ENCODE measurements at places on chromosomes 6 and 20. TPM values are rescaled to one million over a fixed set of nuclear protein-coding genes. Genes with fewer than 3 reads are reported as not detected.
A peak's percentile ranks its signal among the peaks of the same experiment; 100 is the strongest.

DNA sequence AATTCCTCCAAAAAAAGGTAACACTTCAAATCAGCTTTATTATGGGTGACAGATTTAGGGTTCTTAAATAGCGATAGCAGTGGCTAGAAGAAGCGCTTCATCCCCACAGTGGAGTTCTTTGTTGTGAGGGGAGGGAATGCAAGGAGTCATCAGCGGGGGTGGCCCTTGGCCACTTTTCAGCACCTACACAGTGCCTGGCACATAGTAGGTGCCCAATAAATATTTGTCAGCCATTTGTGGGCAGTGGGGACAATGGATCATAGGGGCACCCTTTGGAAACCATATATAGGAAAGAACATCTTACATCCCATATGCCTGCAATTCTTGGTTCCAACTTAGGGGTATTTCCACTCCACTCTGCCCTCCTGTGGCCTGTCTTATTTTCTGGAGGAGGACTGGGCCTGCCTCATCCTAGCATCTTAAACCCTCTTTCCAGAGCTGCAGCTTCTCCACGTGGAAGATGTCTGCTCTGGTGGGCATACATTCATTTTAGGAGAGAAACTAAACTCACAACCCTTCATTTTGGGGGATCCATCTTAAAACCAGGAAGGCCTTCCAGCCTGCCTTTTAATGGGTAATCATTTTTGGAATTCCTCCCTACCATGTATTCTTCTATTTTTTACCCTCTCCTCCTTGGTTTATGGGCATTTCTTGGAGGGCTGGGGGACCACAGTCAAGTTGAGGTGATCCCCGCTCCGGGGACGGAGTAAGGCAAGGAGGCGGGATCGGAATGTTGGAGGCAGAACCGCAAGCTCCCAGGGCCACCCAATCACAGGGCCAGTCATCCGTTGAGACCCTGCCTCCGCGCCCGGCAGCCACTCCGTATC lies 2.6 kb upstream of the GPSM3 start:
- peak; percentile 57 for DNase-seq

DNA sequence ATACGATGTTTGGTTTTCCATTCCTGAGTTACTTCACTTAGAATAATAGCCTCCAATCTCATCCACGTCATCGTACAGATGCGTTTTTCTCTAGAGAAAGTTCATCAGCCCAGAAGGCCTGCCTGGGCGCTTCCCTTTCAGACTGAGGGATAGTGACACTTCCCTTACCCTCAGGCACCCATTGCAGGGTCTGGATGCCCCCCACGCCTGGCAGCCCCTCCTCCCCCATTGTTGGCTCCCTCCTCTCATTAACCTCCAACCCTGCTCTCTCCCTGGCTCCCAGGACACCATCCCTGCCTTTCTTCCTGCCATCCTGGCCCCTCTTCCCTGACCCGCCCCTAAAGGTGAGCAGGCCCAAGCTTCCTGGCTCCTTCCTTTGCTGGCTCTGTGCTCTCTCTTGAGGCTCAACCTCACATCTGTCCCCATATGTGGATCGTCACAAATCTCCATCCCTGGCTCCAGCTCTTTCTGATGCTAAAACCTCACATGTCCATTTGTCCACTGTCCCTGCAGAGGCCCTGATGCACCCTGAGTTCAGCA lies 145.2 kb downstream of the SYCP2 start:
- DNase-seq = no peak

DNA sequence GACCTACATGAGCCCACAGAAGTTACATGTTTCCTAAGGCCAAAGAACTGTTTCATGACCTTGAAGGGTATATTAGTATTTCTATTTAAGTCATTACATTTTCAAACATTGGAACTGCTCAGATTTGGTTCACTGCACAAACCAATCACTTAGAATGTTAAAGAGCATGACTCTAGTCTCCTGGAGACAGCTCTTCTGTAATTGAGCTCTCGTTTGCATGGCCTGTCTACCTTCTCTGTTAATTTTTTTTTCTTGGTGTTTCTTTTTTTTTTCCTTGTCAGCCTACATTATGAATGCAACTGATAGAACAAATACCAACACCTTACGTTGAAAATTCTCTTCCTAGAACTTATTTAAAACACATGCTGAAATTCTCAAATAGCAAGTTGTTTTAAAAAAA lies 860.2 kb upstream of the MAP3K7 start:
- no peak for DNase-seq

GRCh38 chr20:24694727-24695528 lies 225.5 kb downstream of the SYNDIG1 start:
- no peak for DNase-seq

DNA sequence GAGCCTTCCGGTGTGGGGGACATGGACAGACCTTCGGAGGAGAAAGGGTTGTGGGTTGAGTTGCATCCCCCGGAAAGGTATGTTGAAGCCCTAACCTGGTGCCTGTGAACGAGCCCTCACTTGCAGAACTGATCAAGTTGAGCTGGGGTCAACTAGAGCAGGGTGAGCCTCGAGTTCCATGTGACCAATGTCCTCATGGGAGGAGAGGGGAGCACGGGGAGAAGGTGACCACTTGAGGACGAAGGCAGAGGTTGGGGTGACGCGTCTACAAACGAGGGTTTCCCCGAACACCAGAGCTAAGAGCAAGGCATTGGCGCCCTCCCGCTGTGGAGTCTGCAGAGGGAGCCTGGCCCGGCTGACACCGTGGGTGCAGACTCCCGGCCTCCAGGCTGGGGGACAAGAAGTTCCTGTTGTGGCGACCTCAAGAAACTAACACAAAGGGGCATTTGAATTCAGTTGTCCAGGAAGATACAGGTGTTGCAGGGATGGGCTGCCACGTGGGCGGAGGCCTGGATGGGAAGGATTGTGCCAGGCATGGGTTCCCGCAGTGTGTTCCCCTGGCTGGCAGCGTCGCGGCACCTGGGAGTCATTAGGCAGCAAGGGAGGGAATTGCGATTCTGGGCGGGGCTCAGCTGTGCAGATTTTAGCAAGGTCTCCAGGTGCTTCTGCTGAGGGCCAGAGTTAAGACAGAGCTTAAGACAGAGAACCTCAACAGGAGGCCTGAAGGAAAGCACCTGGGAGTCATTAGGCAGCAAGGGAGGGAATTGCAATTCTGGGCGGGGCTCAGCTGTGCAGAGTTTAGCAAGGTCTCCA lies 20.4 kb upstream of the UNC93A start:
- no peak for DNase-seq

- no peak for DNase-seq
Observed at GRCh38 chr20:34305333-34306230, 2.4 kb upstream of the AHCY start.

DNA sequence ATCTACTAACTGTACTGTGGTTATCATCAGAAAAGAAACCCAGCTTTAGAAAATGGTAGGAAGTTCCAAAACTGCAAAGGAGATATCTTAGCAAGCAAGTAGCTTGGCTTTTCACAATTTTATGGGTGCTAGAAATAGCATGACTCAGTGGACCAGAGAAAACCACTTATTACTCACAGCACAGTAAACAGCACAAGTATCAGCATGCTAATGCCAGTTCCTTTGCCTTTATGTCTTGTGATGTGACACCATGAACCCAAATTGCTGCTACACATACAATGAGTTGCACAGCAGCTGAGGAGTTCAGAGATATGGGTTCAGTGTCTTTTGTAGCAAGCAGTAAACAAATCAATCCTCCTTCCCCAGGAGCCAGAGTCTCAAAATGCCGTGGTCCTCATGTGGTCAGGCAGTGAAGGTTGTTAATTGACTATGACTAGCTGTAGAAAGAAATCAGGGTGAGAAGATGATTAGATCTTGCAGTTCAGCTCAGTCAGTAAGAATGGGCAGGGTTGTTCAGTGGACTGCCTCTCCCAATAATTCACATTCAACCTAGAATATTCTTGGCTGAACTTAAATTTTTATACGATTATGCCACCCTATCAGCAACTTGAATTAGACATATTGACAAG lies 73.3 kb downstream of the OPRM1 start:
- no peak for DNase-seq

DNA sequence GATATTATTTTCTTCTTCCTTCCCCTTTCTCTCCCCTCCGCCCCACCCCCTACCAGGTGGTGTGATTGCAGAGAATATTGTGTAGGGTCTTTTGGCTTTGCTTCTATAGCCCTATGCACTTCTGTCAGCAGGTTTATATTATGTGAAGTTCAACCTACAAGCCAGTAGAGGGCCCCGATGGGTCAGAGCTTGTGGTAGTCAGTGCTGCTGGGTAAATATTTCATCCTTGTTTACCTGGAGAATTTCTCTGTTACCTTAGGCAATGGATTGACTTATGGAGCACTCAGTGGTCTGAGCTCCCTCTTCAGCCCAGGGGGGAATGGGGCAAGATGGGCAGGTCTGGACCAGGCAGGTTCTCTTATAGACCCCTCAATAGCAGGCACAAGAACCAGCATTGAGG lies 720.9 kb downstream of the GRIK2 start:
- no peak for DNase-seq

DNA sequence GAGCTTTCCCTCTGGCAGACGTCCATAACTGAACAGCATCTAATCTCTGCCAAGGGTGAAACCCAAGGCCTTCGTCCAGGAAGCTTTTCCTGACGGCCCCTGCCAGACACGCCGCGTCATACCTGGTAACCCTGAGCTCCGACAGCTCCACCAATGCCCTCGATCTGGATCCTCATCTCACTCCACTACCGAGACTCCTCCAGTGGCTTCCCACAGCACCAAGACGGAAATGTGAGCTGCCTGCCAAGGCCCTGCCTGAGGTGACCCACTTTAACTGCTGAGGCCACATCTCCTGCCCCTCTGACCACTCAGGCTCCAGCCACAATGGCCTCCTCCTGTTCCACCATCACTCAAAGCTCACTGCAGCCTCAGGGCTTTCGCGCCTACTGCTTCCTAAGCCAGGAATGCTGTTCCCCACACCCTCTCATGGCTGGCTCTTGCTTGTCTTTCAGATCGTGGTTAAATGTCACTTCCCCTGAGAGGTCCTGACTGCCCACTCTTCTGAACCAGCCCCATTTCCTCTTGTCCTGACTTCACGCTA lies 143.2 kb downstream of the PREX1 start:
- no peak for DNase-seq

Gene C6orf141
- not detected for total RNA-seq
